ENCODE measurements at places on chromosomes 13 and 19.
A peak's percentile ranks its signal among the peaks of the same experiment; 100 is the strongest.

DNA sequence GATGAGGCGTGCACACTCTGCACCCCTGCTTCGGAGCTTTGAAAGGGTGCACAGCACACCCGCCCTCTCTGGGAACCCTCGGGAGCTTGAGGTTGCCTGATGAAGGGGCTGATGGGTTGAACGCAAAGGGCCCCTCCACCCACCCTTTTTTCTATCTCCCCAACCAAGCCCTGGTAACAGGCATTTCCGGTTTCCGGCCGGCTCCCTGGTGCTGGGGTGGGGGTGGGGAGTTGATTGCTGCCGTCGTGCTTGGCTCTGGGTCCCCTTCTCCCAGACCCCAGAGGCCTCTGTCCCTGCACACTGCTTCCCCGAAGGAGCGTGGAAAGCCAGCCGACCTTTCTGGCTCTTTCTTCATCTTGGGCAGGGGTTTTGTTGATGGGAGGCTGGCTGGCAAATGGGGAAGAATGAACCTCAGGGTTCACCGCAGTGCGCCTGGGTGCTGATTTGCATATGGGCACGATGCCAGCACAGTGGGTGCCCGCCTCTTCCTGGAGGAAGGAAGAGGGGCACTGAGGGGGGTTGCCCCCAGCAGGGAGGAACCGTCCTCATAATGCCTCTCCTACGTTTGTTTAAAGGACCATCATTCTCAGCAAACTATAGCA is 29.1 kb downstream of the VAV1 start:
- peak; percentile 94 for DNase-seq

DNA sequence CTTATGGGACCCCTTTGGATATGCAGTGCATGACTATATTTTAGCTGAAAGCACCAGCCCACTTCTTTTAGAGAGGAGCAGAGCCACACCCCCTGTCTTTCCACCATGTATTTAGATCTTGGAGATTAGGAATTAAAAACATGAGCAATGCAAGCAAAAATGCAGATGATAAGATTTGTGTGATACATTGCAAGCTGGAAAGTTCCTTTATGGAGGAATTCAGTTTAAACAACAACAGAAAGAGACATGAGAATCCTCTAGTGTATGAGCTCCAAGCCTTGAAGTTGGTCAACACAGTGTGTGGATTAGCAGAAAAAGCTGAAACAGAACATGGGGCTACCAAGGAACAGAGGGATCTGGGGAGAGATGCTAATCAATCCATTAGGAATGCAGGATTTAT is 529.8 kb upstream of the NBEA start:
- no peak for DNase-seq

- no peak for DNase-seq
These were observed 206.7 kb upstream of the RFC3 start for GRCh38 chr13:33611121-33611805.

DNA sequence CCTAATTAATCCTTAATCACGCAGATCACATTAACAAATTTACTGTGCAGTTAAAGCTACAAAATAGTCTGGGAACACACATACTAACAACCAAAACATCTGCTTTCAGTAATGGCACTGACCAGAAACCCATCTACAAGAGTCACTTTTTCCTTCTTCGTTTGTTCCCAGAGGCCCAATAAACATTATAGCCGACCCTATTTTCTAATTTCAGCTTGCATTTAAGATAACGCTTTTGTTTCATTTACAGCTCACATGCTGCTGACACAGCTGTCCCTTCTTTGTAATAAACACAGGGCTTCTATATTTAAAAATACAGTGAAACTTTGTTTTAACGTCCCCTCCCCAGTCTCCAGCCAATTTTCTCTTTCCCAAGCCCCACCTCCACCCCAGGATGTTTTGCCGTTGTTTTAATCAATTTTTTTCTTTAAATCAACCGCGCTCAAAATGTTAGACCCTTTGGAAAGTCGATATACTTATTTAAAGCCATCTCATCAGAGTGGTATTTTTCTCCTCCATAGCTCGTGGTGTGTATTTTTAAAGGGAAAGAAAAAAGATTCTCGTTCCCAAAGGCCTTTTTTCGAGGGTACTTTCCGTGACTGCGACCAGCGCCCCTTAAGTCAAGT is 1.7 kb upstream of the WBP4 start:
- no peak for DNase-seq

- DNase-seq = no peak
These were observed 197.7 kb downstream of the USP12 start for GRCh38 chr13:26973946-26974345.

- no peak for DNase-seq
These were observed 42.7 kb downstream of the ING1 start for GRCh38 chr13:110756219-110756631.

- DNase-seq = no peak
These were observed 215.9 kb upstream of the SOX21 start for GRCh38 chr13:94928127-94928775.

- no peak for DNase-seq
These were observed 111.2 kb upstream of the SGCG start for GRCh38 chr13:23069566-23069965.

DNA sequence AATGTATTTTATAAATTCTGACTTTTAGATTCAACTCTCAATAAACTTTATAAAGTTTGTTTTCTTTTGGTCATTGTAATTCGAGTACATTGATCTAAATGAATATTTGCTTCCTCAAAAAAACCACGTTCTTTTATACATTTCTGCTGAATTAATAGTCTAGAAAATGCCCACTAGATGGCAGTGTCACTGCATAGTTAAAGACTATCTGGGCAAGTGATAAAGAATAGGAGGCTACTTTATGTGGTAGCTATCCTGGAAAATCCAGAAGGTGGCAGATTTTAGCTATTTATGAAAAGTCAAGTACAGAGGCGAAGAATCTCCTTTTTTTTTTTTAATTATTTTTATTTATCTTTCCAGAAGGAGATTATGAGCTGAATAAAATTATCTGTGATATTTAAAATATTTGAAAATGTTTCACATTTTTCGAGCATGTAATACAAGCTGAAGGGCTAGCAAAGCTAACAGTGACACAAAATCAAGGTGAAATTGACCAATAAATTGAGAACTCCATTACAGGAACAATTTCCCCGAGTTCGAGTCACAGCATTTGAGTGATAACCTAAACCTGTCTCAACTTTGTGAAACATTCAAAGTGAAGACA is 221.8 kb downstream of the OLFM4 start:
- peak; percentile 38 for DNase-seq

- no peak for DNase-seq
These were observed 22.3 kb upstream of the STARD13 start for GRCh38 chr13:33307843-33308242.

GRCh38 chr13:96338030-96338429 is 248.1 kb downstream of the HS6ST3 start:
- DNase-seq = no peak

GRCh38 chr19:10404888-10405820 is 1.8 kb upstream of the CDC37 start:
- DNase-seq = no peak

GRCh38 chr19:2587001-2587719 is 111.2 kb downstream of the GADD45B start:
- no peak for DNase-seq

- no peak for DNase-seq
These were observed 222.9 kb downstream of the RFC3 start for GRCh38 chr13:34040863-34041262.

DNA sequence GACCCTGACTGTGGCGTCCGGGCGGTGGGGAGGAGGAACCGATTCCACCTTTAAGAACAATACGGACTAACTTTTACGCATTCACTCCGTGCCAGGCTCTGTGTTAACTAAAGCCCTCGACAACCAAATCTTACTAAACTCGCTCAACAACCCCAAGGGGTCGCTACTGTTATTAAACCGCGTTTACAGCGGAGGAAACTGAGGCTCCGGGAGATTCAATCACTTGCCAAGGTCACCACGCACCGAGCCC is 1.2 kb downstream of the SAMD1 start:
- DNase-seq = no peak

GRCh38 chr13:99218969-99219368 is 18.3 kb downstream of the UBAC2 start:
- no peak for DNase-seq

GRCh38 chr13:26372747-26373146 is 118.8 kb downstream of the CDK8 start:
- DNase-seq = no peak

DNA sequence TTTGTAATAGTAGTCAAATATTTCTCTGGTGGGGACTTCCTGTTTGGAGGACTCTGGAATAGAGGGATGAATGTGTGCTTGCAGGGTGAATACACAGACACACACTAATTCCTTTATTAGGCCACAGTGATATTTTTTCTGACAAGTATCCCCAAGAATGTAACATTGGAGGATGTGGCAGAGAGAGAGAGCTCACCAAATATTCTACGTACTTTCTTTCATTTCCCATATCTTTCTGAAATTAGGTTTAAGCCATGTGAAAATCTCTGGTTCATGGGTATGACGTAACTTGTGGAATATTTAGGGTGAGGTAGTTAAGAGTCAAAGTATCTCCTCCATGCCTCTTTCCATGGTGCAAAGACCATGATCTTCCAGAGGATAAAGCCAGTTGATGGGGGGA is 463.4 kb downstream of the DIAPH3 start:
- DNase-seq = no peak

GRCh38 chr13:98447881-98448641 is 128.8 kb downstream of the STK24 start:
- no peak for DNase-seq

DNA sequence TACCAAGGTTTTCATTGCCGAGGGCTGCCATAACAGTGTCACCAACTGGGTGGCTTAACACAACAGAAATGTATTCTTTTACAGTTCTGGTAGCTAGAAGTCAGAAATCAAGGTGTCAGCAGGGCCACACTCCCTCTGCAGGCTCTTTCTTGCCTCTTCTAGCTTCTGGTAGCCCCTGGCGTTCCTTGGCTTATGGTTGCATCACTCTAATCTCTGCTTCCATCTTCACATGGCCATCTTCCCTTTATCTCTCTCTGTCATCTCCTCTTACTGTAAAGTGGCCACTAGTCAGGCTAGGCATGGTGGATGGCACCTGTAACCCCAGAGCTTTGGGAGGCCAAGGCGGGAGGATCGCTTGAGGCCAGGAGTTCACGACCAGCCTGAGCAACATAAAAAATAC is 38.0 kb upstream of the MRI1 start:
- DNase-seq = no peak

DNA sequence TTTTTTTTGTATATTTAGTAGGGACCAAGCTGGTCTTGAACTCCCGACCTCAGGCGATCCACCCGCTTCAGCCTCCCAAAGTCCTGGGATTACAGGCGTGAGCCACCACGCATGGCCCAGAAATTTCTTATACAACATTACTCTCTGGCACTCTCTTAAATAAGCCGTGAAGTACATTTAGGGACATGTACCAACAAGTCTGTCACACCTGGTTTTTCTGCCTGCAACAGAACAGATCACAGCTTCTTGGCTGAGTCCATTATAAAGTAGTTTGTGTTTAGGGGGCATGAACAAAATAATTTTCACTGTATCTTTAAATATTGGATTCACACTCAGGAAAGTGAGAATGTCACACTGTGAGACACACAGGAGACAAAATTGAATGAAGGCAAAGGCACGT is 1567.3 kb downstream of the SLITRK5 start:
- no peak for DNase-seq

- no peak for DNase-seq
These were observed 14.9 kb downstream of the POP4 start for GRCh38 chr19:29620931-29621351.

DNA sequence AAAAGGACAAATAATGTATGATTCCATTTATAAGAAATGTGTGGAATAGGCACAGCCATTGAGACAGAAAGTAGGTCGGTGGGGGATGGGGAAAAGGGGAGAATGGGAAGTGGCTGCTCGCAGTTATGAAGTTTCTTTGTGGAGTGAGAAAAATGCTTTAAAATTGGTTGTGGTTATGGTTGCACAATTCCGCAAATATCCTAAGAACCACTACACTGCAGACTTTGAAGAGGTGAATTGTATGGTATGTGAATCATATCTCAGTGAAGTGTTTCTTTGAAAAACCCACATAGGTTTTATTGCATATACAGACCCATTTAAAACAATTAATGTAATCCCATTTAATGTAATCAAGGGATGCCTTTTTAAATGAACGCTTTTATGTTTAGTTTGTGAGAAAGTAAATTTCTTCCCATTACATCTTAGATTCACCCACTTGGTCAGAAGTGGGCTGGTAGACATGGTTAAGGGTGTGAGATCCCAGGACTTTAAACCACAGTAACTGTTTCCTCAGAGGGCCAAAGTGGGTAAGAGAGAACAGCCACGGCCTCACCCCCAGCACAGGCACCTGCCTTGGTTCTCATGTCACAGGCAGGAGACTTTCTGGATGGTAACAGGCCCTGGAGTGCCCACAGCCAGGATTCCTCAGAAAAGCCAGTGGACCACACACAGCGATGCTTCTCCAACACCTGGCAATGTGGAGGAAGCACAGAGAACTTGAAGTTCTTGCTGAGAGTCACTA is 119.3 kb upstream of the GJB6 start:
- peak; percentile 85 for DNase-seq

DNA sequence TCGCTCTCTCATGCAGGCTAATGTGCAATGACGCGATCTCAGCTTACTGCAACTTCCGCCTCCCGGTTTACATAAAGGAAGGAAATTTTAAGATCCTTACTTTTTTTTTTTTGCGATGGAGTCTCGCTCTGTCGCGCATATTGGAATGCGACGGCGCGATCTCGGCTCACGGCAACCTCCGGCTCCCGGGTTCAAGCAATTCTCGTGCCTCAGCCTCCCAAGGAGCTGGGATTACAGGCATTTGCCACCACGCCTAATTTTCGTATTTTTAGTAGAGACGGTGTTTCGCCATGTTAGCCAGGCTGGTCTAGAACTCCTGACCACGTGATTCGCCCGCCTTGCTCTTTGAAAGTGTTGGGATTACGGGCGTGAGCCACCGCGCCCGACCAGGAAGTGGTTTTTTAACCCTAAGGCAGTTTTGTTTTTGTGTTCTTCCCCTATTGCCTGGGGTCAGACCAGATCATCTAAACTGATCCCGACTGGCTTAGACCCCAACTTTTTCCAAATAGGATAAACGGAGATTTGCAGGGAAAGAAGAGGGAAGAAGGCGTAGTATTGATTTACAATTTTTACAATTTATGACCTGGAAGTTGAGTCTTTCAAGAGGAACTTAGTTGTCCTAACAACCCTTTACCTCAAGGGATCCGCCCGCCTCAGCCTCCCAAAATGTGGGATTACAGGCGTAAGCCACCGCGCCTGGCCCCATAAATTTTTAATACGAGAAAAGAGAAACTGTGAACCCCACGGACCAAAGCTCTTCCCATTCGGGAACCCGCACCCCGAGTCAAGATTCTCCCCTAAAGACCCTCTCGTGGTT is 142.0 kb downstream of the ZNF737 start:
- peak; percentile 15 for DNase-seq

- DNase-seq = peak; percentile 65
These were observed 350.0 kb upstream of the ARGLU1 start for GRCh38 chr13:106917673-106918556.
